ENCODE measurements at places on chromosomes 1 and 21. TPM values are rescaled to one million over a fixed set of nuclear protein-coding genes. Genes with fewer than 3 reads are reported as not detected.

GPR137B gene
- total RNA-seq: 6.1 TPM

B3GALT5 gene
- 2.2 TPM for total RNA-seq

CFHR2 gene
- total RNA-seq: not detected

LCE1C gene
- not detected for total RNA-seq

EDN2 gene
- not detected for total RNA-seq

C1orf146 gene
- not detected for total RNA-seq

CD52 gene
- not detected for total RNA-seq

LHX4 gene
- total RNA-seq: 0.72 TPM

STIL gene
- 23.8 TPM for total RNA-seq

GUCA2B gene
- total RNA-seq: not detected

TNFSF18 gene
- 0.03 TPM for total RNA-seq

CBR1 gene
- total RNA-seq: 338 TPM

TCHHL1 gene
- total RNA-seq: not detected
